ENCODE measurements at places on chromosomes 3 and 15. TPM values are rescaled to one million over a fixed set of nuclear protein-coding genes. Genes with fewer than 3 reads are reported as not detected.

The IGDCC3 gene
- total RNA-seq = not detected

The SEMA3G gene
- not detected for total RNA-seq

The HCN4 gene
- total RNA-seq = not detected

The RAD51 gene
- total RNA-seq = 0.69 TPM

The RTP1 gene
- not detected for total RNA-seq

The NEK10 gene
- total RNA-seq = 1.3 TPM

The TGM4 gene
- not detected for total RNA-seq

The CCDC39 gene
- total RNA-seq = 1.1 TPM

The NOX5 gene
- total RNA-seq = 0.05 TPM

The CRYGS gene
- total RNA-seq = 10.0 TPM

The ELL3 gene
- 4.4 TPM for total RNA-seq

The PPP2R3A gene
- 1.0 TPM for total RNA-seq

The NUSAP1 gene
- 2.5 TPM for total RNA-seq

The TIMP4 gene
- not detected for total RNA-seq

The UACA gene
- 0.13 TPM for total RNA-seq

The SLC15A2 gene
- 3.4 TPM for total RNA-seq

The REC114 gene
- not detected for total RNA-seq

The PAQR5 gene
- not detected for total RNA-seq

The NKIRAS1 gene
- 6.2 TPM for total RNA-seq

The RETNLB gene
- not detected for total RNA-seq

The CDCP1 gene
- total RNA-seq = not detected

The DYNLT2B gene
- total RNA-seq = 5.4 TPM

The SLC35A5 gene
- total RNA-seq = 24.7 TPM

The SHQ1 gene
- 23.4 TPM for total RNA-seq

The CFAP92 gene
- total RNA-seq = 2.0 TPM

The ARNT2 gene
- total RNA-seq = not detected

The TRH gene
- total RNA-seq = not detected

The TEX9 gene
- total RNA-seq = 3.8 TPM

The CCR3 gene
- total RNA-seq = not detected

The LIPC gene
- 4.2 TPM for total RNA-seq

The CSPG5 gene
- 0.33 TPM for total RNA-seq

The ALDH1L1 gene
- not detected for total RNA-seq

The LRIG1 gene
- 11.7 TPM for total RNA-seq

The FBXO40 gene
- not detected for total RNA-seq

The CD80 gene
- total RNA-seq = not detected

The SLC28A1 gene
- not detected for total RNA-seq
